ENCODE measurements at places on chromosomes 3 and 15.

GRCh38 chr15:77632534-77633133 lies at the start of gene LINGO1:
Gene LINGO1 (minus strand): TSS chr15:77632912. CDS start chr15:77632315, 597 bp downstream.
- DNase-seq: no peak

DNA sequence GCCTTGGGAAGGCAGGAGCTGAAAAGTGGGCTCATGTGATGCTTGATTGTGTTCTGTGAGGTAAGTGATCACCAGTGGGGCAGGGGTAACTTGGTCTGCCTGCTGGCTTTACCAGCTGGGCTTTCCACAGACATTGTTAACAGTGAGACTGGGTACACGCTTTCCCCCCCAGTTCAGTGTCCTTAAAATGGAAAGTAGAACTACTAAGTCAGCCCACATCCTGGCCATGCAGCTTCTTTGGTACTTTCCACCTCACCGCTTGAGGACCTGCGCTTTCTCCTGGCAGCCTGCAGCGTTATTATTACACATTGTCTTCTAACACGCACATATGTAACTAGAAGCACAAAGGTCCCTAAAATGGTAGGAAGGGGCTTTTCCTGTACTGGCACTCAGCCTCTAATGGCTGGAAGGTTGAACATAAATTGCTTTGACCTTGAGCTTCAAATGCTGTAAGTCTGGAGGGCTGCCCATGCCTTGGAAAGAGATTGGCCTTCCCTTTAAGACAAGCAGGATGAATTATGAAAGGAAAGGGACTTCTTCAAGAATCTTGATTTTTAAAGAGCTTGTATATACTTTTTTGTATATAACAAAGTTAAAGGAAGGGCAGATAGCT lies 216.1 kb upstream of the ROPN1 start:
- no peak for DNase-seq

DNA sequence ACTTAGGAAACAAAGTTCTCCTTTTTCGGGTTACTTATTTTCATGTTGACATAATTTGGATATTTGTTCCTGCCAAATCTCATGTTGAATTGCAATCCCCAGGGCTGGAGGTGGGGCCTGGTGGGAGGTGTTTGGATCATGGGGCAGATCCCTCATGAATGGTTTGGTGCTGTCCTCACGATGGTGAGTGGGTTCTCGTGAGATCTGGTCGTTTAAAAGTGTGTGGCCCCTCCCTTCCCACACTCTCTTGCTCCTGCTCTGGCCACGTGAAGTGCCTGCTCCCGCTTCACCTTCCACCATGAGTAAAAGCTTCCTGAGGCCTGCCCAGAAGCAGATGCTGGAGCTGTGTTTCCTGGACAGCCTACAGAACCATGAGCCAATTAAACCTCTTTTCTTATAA lies 43.7 kb upstream of the MCF2L2 start:
- no peak for DNase-seq

- no peak for DNase-seq
These were observed 1346.1 kb downstream of the OTOL1 start for GRCh38 chr3:162842549-162843216.

- DNase-seq: no peak
These were observed 387.5 kb downstream of the NLGN1 start for GRCh38 chr3:173785004-173785403.

DNA sequence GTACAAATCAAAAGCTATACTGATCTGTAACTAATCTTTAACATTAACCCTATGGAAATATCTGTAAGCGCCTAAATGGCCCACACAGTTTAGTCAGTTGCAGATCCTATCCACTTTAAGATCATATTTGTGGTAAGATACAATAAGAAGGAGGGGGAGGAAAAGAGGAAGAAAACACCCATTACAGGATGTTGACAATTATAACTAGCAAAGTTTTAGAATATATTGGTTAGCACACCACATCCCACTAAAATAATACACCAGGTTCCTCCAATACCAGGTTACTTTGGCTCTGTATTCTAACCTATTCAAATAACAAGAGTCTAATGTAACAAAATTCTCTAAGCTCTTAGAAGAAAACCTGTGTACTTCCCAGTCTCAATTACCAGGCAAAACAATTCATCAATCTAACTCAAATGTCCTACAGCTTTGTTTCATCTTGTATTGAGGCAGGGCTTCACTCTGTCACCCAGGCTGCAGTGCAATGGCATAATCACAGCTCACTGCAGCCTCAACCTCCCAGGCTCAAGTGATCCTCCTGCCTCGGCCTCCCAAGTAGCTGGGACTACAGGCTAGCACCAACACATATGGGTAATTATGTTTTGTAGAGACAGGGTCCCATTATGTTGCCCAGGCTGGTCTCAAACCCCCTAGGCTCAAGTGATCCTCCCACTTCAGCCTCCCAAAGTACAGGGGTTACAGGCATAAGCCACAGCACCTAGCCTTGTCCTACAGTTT lies 4.2 kb downstream of the SLC4A7 start:
- no peak for DNase-seq

DNA sequence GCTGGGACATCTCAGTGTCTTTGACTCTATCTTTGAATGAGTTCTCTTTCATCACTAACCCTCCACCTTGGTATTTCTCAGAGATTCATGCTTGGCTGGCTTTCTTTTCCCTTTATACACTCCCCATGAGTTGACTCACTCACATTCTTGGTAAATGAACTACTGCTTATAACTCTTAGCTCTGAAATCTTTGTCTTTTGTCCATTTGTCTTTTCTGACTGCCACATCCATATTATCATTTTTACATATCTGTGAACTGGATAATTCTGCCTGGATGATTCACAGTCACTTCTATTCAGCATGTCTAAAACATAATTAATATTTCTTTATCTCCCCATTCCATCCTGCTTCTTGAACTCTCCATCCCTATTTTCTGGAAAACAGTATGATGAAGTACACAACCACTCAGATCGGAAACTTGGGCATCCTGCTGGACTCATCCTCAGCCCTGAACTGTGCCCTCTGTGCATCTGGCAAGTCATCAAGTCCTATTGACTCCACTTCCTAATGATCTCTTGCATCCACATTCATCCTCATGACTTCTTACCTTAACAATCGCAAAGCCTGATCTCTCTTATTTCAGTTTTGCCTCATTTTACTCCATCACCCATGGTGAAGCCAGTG lies 66.9 kb downstream of the KCNAB1 start:
- no peak for DNase-seq

DNA sequence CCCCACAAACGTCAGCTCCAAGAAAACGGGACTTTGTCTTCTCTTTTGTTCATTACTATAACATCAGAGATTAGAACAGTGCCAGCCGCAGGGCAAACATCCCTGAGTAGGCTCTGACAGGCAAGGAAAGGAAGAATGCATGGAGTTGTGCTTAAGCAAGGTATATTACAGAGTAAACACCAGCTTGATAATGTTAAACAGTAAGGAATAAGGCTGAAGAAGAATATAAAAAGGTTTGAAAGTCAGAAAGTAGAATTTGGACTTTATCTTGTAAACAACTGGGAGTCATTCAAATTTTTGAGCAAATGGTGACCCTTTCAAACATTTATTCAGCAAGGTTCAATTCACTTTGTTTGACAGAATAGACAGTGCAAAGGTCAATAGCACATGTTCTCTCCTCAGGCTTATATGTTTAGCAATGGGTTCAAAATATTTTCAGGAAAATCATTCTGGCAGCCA lies 11.0 kb downstream of the GABPB1 start:
- DNase-seq: no peak

DNA sequence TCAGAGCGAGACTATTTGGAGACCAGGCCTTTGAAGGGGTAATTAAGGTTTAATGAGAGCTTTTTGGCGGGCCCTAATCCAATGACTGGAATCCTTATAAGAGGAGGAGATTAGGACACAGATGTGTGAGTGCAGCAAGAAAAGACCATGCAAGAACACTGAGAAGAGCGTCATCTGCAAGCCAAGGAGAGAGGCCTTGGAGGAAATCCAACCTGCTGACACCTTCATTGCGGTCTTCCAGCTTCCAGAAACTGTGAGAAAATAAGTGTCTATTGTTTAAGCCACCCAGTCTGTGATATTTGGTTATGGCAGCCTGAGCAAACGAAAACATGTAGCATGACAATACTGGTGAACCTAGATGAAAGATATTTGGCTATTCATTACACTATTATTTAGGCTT lies 23.0 kb upstream of the MUSTN1 start:
- no peak for DNase-seq

DNA sequence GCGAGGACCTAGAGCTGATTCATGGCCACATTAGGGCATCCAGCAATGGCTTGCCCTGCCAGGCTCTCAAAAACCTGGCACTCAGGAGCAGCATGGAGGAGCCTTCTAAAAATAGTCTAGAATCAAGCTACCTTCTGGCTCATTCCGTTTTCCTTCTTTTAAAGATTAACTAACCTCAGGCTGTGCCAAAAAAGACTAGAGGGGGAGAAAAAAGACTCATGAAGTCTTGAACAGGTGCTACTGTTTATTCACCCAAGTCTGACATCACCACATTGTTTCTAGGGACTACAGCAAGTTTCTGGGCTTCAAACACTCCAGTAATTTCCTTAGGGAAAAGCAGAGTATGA lies 125.8 kb downstream of the TNIK start:
- DNase-seq: no peak

DNA sequence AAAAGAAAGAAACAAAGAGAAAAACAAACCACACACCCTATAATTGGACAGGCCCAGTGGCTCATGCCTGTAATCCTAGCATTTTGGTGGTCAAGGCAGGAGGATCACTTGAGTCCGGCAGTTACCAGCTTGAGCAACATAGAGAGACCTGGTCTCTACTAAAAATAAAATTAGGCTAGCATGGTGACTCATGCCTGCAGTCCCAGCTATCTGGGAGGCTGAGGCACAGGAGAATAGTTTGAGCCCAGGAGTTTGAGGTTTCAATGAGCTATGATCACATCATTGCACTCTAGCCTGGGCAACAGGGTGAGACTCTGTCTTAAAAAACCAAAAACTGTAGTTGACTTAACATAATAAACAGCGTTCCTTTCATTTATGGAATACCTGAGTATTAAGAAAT lies 72.3 kb upstream of the ST3GAL6 start:
- DNase-seq: no peak

- no peak for DNase-seq
These were observed 13.2 kb downstream of the P2RY14 start for GRCh38 chr3:151265166-151265565.

GRCh38 chr3:139572847-139573672 lies 33.5 kb upstream of the RBP1 start:
- no peak for DNase-seq

GRCh38 chr3:38348903-38349302 lies 2.3 kb downstream of the XYLB start:
- DNase-seq: no peak

GRCh38 chr3:58837856-58838255 lies 171.3 kb upstream of the FAM3D start:
- no peak for DNase-seq

DNA sequence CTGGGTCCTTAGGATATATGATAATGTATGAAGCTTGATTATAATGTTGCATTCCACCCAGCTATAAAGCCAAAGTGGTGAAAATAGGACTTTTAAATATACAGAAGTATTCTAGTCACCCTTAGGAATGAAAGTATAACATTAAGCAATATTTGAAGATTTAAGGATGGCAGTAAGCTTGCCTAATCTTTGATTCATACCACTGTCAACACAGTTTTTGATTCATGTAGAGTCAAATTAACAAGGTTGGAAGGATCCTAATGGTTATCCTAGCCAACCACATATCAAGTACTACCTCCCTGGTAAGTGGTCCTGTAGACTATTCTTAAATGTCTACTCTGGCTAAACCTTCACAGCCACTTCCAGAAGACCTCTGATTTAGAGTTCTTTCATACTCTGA lies 18.6 kb downstream of the ARIH1 start:
- no peak for DNase-seq

- DNase-seq: no peak
These were observed 147.4 kb downstream of the NSUN3 start for GRCh38 chr3:94210256-94210655.

- no peak for DNase-seq
These were observed 89.3 kb upstream of the P2RY1 start for GRCh38 chr3:152745646-152746045.

DNA sequence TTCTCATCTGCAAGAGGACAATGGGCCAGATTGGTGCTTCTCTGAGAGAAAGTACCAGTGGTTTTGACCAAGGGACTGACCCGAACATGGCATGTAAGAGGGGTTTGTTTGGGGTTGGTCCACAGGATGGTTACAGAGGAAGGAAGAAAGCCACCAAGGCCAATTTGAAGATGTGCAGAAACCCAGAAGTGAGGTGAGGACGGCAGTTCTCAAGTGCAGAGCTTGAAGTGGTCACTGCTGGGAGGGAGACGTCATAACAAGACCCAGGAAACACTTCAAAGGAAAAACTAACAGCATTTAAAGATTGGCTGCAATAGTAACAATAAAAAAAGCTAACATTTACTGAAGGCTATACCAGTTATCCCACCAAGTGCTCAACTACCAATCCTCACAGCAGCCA lies 29.1 kb downstream of the LIPC start:
- no peak for DNase-seq

DNA sequence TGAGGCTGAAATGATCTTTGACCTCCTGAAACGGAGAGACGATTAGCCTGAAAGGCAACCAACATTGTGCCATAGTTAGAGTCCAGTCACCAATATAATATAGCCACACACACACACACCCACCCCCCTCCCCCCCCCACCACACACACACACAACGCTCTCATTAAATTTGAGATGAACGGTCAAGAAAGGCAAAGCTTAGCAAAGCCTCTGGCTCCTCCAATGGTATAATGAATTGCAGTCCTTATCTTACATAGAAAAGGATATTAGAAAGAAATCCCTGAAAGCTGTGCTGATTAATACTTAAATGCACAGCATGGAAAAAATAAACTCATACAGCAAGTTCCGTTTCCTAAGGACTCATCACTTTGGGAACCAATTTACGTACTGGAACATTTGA lies 876 bp upstream of the ZNF385D start:
- DNase-seq: no peak

- DNase-seq: no peak
These were observed 5.1 kb downstream of the SEC13 start for GRCh38 chr3:10315771-10316344.

- DNase-seq: no peak
These were observed 393 bp downstream of the CNTN6 start for GRCh38 chr3:1093217-1093616.

- no peak for DNase-seq
These were observed 24.7 kb upstream of the SEMA3F start for GRCh38 chr3:50130436-50130835.

- no peak for DNase-seq
These were observed 4.6 kb downstream of the DTX3L start for GRCh38 chr3:122568755-122569154.

GRCh38 chr3:50521572-50521971 lies 18.1 kb upstream of the CACNA2D2 start:
- DNase-seq: no peak
